ENCODE measurements at places on chromosomes 4 and X.

GRCh38 chr4:8220661-8221450 lies 21.8 kb downstream of the SH3TC1 start:
- no peak for DNase-seq

- no peak for DNase-seq
Observed at GRCh38 chr4:109979920-109980717, 67.4 kb downstream of the EGF start.

DNA sequence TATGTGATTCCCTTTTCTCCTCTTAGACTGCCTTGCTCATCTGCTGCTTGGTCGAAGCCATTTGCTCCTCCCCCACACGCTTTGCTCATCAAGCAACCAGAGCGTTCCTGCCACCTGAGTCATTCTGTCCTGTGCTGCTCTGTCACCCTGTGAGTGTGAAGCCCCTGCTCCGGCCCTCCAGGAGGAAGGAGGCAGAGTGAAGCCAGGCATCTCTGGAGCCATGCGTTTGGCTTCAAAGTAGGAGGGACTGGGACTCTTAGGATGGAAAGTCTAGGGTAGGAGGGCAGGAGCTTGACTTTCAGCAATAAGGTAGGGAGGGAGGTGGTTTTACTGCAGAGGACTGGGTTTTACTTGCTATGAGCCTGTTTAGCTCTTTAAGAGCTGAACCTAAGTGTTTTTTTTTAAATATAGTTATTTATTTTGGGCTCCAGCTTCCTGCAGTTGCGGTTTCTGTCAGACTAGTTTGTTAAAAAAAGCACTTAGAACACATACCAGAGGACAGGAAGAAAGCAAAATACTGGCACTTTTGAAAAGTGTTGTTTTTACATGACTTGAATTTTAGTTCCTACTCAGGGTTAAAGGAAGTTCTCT lies 63.6 kb downstream of the SPINK2 start:
- DNase-seq, result no peak

- DNase-seq, result no peak
Observed at GRCh38 chr4:7915875-7916242, 23.8 kb downstream of the AFAP1 start.

GRCh38 chrX:8049827-8050226 lies 121.2 kb downstream of the VCX2 start:
- no peak for DNase-seq

DNA sequence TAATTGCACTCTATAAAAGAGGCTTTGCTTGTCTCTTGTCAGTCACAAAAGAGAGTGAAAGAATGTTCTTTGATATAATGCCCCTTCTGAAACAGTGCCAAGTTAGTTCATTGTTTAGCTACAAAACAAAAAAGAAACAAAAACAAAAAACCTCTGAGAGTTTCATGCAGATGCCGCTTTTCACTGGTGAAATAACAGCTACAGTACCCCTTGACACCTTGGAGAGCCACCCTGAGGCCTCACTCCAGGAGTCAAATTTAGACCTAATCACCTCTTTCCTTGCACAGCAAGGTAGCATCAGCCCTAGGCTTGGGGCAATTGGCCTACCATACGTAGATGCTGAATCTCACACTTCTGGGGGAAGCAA lies 185.2 kb downstream of the UNC5C start:
- no peak for DNase-seq

- DNase-seq, result no peak
Observed at GRCh38 chr4:61527888-61528287, 327.8 kb downstream of the ADGRL3 start.

DNA sequence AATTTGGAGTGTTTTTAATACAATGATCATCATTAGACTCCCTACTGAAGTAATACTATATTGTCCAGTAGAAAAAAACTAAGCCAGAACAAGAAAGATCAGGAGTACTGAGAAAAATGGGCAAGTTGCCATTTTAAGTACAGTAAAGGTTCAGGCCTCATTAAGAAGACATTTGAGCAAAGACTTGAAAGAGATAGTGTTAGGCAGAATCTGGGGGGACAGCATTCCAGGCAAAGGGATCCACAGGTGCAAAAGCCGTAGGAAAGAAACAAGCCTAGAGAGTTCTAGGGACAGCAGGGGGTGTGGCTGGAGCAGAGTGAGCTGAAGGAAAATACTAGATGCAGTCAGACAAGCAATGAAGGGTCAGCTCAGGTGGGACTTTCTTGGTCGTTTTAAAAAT lies 58.1 kb upstream of the INTU start:
- no peak for DNase-seq

GRCh38 chr4:113636877-113637276 lies 124.7 kb downstream of the CAMK2D start:
- no peak for DNase-seq

DNA sequence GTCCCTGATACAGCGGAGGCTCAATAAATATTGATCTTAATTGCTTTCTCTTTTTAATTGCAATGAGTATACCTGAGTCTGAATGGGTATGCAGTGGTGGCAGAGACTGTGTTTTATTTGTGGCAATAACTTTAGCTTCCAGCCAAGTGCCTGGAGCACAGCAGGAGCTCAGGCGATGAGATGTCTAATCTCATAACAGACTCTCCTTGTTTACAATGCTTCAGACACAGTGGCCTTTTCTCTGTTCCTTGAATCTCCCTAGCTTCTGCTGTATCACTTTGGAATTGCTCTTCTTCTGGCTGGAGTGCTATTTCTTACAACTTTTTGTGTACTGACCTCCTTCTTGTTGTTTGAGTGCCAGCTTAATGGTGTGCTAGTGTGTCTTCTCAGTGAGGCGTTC lies 91.5 kb upstream of the UNC5C start:
- no peak for DNase-seq

Data from D341Med (cell line).